ENCODE measurements at places on chromosomes 16 and 17.

DNA sequence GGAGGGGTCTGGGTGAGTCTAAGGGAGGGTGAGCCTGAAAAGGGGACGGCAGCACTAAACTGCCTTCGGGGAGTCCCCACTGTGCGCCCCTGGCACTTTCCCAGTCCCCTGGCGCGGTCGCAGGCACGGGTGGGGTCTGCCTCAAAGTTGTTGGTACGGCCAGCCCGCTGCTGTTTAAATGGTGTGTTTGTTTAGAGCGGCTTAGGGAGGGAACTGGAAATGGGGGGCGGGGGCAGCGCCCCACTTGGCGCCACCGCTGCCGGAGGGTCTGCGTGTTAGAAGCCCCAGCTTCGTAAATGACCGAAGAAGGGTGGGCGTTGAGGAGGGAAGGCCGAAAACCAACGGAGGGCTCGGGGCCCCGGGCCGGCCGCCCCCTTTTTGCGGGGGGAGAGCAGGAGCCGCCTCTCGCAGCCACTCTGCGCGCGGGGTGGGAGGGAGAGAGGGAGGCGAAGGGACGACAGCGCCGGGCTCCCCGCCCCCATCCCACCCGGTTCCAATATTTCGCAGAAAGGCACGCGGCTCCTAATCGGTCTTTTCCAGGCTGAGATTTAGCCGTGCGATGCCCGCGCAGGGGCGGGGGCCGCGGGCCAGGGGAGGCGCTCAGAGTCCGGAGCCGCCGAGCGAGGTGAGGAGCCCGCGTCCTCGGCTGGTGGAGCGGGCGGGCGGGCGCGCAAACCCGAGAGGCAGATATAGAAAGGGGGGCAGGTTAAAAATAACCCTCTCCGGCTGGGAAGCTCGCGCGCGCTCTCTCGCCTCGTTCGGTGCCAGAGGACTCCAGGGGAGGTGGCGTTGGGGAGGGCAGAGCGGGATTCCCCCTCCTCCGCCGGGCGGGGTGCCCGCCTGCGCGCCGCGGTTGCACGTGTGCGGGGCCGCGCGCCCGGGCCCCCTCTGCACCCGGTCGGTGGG, 54.9 kb downstream of the SREBF1 start:
- DNase-seq: peak; percentile 56

DNA sequence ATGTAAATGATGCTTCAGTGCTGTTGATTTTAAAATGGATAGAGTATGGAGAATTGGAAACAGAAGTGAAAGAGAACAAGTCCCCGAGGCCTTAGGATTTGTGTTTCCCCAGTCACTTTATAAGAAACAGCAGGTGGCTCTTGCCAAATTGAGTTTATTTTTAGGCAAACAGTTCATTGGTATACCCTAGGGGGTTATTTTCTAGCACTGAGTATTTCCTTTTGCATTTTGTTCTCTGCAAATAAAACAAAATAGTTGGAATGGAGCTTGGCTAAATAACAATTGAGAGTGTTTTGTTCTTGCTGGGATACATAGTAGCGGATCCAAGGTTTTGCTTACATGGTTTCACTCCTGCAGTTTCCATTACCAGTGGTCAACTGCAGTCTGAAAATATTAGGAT, 591.1 kb upstream of the C16orf82 start:
- DNase-seq: no peak

GRCh38 chr17:83024218-83024971, 55.0 kb upstream of the METRNL start:
- no peak for DNase-seq

DNA sequence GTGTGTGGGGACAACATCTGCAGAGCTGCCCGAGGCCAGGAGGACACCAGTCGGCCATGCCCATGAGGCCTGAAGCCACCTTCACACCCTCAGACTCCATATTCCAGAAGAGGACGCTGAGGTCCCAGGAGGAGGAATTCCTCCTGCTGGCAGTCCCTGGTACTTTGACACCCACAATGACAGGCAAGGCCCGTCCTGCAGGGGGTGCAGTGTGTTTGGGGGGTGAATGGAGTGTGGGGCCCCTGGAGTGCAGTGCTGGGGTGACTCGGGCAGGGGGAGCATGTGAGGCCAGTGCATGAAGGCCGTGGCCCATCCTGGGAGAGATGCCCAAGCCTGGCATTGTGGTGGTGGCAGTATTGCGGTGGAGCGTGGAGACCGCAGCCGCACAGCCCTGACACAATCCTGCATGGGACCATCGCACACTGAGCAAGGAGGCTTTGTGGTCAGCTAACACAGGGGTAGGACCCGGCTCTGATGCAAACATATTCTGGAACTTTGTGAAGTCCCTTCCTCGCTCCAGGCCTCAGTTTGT, 52.2 kb downstream of the ZDHHC7 start:
- no peak for DNase-seq

DNA sequence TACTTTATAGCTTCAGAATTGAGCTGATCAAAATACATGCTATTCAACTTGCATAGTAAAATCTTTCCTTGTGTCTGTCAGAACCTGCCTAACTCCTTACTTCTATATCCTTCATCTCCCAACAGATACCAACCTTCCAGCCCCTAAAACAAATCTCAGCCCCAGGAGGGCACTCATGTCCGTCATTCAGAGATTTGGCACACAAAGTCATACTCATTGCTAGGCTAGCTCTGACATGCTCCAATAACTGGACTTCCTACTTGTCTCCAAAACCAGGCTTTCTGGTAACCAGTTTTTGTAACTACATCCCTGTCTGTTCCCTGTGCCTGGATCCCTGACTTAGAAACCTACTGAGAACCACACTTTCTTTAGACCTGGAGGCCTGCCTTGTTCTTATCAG, 37.5 kb upstream of the DHX40 start:
- no peak for DNase-seq

- no peak for DNase-seq
Measured at GRCh38 chr17:75704963-75705875, 16.0 kb upstream of the ITGB4 start.

GRCh38 chr17:81392909-81393654, 2.2 kb upstream of the BAHCC1 start:
- no peak for DNase-seq

Data from NCI-H446 treated with DMSO at 0.1 percent for 48 hours (cell line).